SJSA1 (cell line): ENCODE measurements at places on chromosomes 6 and 20. TPM values are rescaled to one million over a fixed set of nuclear protein-coding genes. Genes with fewer than 3 reads are reported as not detected.

POLR1C gene
- 24.4 and 28.3 TPM in 2 replicates for total RNA-seq

SLC26A8 gene
- total RNA-seq: not detected in 2 replicates

- H3K4me1 ChIP-seq: no peaks in the 10 kb centered on the region
- DNase-seq: no peak
- H3K4me3 ChIP-seq: no peak overlapping the region
- H3K27ac ChIP-seq: no peak overlapping the region
- H3K36me3 ChIP-seq: no peaks in the 10 kb centered on the region
Measured at GRCh38 chr6:84093441-84094435, 60.2 kb downstream of the MRAP2 start.

- DNase-seq: no peak
- H3K4me1 ChIP-seq: no peaks in the 10 kb centered on the region
- no peak within 1 kb of the TSS for H3K27ac ChIP-seq
- H3K27me3 ChIP-seq: peaks cover 32% of the 10 kb centered on the region
Measured at GRCh38 chr20:59300333-59301081, at the start of gene EDN3. Gene EDN3 (plus strand): TSS chr20:59300611. CDS start chr20:59300813, 202 bp downstream.

GRCh38 chr6:156461647-156462046 lies 315.5 kb upstream of the ARID1B start:
- no peaks in the 10 kb centered on the region for H3K27me3 ChIP-seq
- H3K27ac ChIP-seq: no peak overlapping the region
- no peak for DNase-seq
- H3K4me3 ChIP-seq: no peak overlapping the region
- no peaks in the 10 kb centered on the region for H3K36me3 ChIP-seq
- H3K4me1 ChIP-seq: no peaks in the 10 kb centered on the region

OSER1 gene
- 33.8 and 58.7 TPM in 2 replicates for total RNA-seq

PABPC1L gene
- 3.9 and 4.8 TPM in 2 replicates for total RNA-seq

CD40 gene
- total RNA-seq: 0.05 TPM in 1 of 2 replicates, not detected in the other

ZKSCAN3 gene
- total RNA-seq: 5.9 and 6.9 TPM in 2 replicates

UBE2C gene
- total RNA-seq: 187 and 249 TPM in 2 replicates

DNA sequence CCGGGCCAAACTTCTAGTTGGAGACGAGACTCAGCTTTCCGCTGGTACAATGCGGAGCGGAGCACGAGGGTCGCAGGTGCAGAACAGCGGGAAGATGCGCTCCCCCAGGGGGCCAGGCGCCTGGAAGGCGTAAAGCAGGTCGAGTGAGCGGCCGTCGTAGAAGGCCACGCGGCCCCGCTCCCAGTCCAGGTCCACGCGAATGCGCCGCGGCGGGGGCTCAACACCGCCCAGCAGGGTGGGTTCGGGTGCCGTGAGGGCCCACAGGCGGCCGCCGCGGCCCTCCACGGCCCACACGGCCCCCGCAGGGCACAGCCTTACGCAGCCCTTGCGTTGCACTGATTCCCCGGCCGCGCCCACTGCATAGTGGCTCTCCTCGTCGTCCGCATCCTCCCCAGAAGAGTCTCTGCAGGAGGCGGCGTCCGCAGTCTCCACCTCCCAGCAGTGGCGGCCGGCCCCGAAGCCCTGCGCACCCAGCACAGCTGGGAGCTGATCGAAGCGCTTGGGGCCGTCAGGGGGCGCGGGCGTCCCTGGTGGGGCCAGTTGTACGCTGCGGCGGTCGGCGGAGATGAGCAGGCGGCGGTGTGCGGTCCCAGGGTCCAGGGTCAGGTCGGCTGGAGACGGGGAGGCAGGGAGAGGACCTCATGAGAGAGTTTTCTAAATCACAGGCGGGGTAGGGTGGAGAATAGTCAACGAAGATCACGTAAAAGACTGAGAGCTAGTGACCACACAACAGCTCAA lies 4.3 kb downstream of the PPP1R11 start:
- no peaks in the 10 kb centered on the region for H3K36me3 ChIP-seq
- no peak for DNase-seq
- H3K27me3 ChIP-seq: peaks cover 34% of the 10 kb centered on the region
- H3K4me1 ChIP-seq: peaks cover 25% of the 10 kb centered on the region
- H3K27ac ChIP-seq: no peak overlapping the region

GRCh38 chr20:13554706-13555105 lies 84.0 kb downstream of the TASP1 start:
- H3K4me3 ChIP-seq: no peak overlapping the region
- peaks cover 20% of the 10 kb centered on the region for H3K4me1 ChIP-seq
- H3K27ac ChIP-seq: no peak overlapping the region; the same call in 1 of the 2 replicates
- peak; percentile 29 for DNase-seq

GRCh38 chr6:130740308-130740707 lies 86.9 kb upstream of the SMLR1 start:
- H3K4me3 ChIP-seq: no peak overlapping the region
- H3K27ac ChIP-seq: no peak overlapping the region
- H3K36me3 ChIP-seq: no peaks in the 10 kb centered on the region

- H3K4me3 ChIP-seq: no peak overlapping the region
- peaks cover 29% of the 10 kb centered on the region for H3K4me1 ChIP-seq
- H3K27ac ChIP-seq: peak overlapping the region; percentile 77
Measured at GRCh38 chr6:10315658-10316372, 99.1 kb downstream of the TFAP2A start.

GLP1R gene
- total RNA-seq: not detected in 2 replicates

DNA sequence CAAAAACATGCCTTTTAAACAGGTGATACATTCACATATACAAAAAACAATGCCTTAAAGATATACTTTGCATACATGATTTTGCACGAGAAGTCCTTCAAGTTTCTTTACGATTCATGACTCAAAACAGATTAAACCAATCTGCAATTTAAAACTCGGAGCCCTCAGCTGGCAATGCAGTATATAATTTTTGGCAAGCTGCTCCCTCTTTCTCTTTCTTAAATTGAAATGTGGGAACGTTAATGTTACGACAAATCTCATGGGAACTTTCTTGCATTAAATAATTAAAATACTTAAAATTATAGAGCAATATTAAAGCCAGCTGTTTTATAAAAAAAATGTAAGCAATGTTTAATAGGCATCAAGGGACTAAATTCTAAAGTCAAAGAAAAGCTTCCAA lies 334.6 kb downstream of the ESR1 start:
- H3K36me3 ChIP-seq: peaks cover 3% of the 10 kb centered on the region
- no peak overlapping the region for H3K27ac ChIP-seq
- H3K4me1 ChIP-seq: peaks cover 15% of the 10 kb centered on the region
- H3K4me3 ChIP-seq: no peak overlapping the region

SLC17A2 gene
- total RNA-seq: not detected in 2 replicates

DNA sequence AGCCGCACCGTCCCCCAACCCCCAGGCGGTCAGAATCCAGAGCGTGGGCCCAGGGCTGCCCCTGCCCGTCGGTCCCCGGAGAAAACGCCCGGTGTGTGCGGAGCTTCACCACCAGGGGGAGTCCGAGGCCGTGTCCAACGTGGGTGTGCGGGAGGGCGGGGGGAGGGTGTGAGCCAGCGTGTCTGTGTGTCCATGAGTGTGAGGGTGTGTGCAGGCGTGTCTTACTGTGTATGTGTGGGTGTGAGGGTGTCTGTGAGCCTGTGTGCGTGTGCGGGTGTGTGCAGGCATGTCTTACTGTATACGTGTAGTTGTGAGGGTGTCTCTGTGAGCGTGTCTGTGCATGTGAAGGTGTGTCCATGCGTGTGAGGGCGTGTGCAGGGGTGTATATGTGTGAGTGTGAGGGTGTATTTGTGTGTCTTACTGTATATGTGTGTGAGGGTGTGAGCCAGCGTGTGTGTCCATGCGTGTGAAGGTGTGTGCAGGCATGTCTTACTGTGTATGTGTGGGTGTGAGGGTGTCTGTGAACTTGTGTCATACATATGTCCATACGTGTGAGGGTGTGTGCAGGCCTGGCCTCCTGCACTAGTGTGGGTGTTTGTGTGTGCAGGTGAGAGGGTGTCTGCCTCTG lies 24.6 kb upstream of the GATA5 start:
- peaks cover 14% of the 10 kb centered on the region for H3K4me1 ChIP-seq
- DNase-seq: peak; percentile 58
- H3K27ac ChIP-seq: no peak overlapping the region
- no peaks in the 10 kb centered on the region for H3K36me3 ChIP-seq

DNA sequence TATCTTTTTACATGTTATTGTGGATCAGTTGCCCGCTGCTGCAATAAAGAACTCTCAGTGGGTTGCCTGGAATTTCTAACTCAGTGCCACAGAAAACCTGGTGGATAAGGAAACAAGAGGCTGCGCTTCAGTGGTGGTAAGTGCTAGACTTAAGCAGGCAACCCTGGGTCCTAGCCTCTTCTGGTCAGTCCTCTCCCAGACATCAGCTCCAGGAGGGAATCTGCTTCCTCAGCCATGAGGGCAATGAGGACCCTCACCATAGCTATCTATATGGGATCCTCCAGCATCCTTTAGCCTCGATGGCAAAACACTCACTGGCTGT lies 490.7 kb upstream of the SULF2 start:
- peaks cover 14% of the 10 kb centered on the region for H3K4me1 ChIP-seq
- no peak overlapping the region for H3K4me3 ChIP-seq
- DNase-seq: no peak
- no peaks in the 10 kb centered on the region for H3K36me3 ChIP-seq
- no peaks in the 10 kb centered on the region for H3K27me3 ChIP-seq

PACRG gene
- not detected in 2 replicates for total RNA-seq

GRCh38 chr6:170446841-170447560 lies 106.1 kb downstream of the PSMB1 start:
- DNase-seq: no peak
- H3K4me3 ChIP-seq: no peak overlapping the region
- H3K36me3 ChIP-seq: no peaks in the 10 kb centered on the region
- no peaks in the 10 kb centered on the region for H3K4me1 ChIP-seq

MED20 gene
- total RNA-seq: 31.9 and 46.8 TPM in 2 replicates

BPIFB2 gene
- total RNA-seq: not detected in 2 replicates

- peaks cover 8% of the 10 kb centered on the region for H3K27me3 ChIP-seq
- no peaks in the 10 kb centered on the region for H3K36me3 ChIP-seq
- H3K4me3 ChIP-seq: no peak overlapping the region
- DNase-seq: no peak
Measured at GRCh38 chr6:150587637-150588036, 12.0 kb upstream of the PLEKHG1 start.

GRCh38 chr20:16608277-16608650 lies 35.0 kb upstream of the KIF16B start:
- H3K36me3 ChIP-seq: no peaks in the 10 kb centered on the region
- H3K4me1 ChIP-seq: no peaks in the 10 kb centered on the region
- no peak for DNase-seq

ADIG gene
- not detected in 2 replicates for total RNA-seq

DNA sequence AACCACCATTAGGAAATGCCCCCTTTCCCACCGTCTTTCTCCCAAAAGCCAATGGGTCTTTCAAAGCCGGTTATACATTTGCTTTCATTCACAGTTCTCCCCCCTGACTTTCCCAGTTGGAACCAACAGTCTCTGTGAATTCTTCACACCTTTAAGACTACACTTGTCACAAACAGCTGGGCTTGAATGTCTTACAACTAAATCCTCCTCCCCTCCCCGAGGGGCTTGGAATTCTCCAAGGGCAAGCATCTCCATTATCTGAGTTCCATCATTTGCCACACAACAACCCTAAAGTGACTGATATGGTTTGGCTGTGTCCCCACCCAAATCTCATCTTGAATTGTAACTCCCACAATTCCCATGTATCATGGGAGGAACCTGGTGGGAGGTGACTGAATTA lies 12.9 kb downstream of the ZFP64 start:
- DNase-seq: no peak
- H3K36me3 ChIP-seq: no peaks in the 10 kb centered on the region
- H3K4me1 ChIP-seq: no peaks in the 10 kb centered on the region
- no peak overlapping the region for H3K27ac ChIP-seq
- no peaks in the 10 kb centered on the region for H3K27me3 ChIP-seq
- H3K4me3 ChIP-seq: no peak overlapping the region

GRCh38 chr20:7180256-7181045 lies 413.0 kb downstream of the BMP2 start:
- H3K27ac ChIP-seq: no peak overlapping the region
- no peak overlapping the region for H3K4me3 ChIP-seq
- no peaks in the 10 kb centered on the region for H3K27me3 ChIP-seq
- no peaks in the 10 kb centered on the region for H3K4me1 ChIP-seq

GRCh38 chr20:38113401-38114325 lies 51.4 kb downstream of the TGM2 start:
- H3K27me3 ChIP-seq: no peaks in the 10 kb centered on the region
- H3K4me1 ChIP-seq: peaks cover 65% of the 10 kb centered on the region
- DNase-seq: peak; percentile 78

- no peak overlapping the region for H3K4me3 ChIP-seq
- peaks cover 3% of the 10 kb centered on the region for H3K4me1 ChIP-seq
- H3K36me3 ChIP-seq: no peaks in the 10 kb centered on the region
- no peak for DNase-seq
Measured at GRCh38 chr6:37673436-37673835, 24.2 kb downstream of the MDGA1 start.

- no peak overlapping the region for H3K27ac ChIP-seq
- no peaks in the 10 kb centered on the region for H3K27me3 ChIP-seq
- no peak for DNase-seq
- H3K4me1 ChIP-seq: peaks cover 19% of the 10 kb centered on the region
- H3K36me3 ChIP-seq: no peaks in the 10 kb centered on the region
Measured at GRCh38 chr20:43909211-43909610, 5.4 kb upstream of the TOX2 start.

DNA sequence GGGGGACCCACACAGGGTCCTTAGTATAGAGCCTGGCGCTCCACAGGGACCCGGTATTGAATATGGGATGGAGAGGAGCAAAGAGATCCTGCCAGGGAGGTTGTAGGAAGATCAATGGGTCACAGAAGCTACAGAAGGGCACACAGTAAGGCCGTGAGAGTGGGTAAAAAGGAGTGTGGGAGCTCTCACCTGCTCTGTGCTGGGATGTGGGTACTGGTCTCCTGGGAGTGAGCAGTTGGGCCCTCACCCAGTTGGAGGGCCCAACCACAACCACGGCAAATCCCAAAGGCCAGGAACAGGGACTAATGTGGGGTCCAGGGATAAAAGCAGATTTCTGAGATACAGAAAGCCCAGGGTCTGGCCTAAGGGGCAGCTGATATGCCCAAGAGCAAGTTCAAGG lies 73.4 kb upstream of the RNF24 start:
- no peaks in the 10 kb centered on the region for H3K27me3 ChIP-seq
- no peaks in the 10 kb centered on the region for H3K36me3 ChIP-seq
- peaks cover 30% of the 10 kb centered on the region for H3K4me1 ChIP-seq
- H3K27ac ChIP-seq: no peak overlapping the region
- H3K4me3 ChIP-seq: no peak overlapping the region

DNA sequence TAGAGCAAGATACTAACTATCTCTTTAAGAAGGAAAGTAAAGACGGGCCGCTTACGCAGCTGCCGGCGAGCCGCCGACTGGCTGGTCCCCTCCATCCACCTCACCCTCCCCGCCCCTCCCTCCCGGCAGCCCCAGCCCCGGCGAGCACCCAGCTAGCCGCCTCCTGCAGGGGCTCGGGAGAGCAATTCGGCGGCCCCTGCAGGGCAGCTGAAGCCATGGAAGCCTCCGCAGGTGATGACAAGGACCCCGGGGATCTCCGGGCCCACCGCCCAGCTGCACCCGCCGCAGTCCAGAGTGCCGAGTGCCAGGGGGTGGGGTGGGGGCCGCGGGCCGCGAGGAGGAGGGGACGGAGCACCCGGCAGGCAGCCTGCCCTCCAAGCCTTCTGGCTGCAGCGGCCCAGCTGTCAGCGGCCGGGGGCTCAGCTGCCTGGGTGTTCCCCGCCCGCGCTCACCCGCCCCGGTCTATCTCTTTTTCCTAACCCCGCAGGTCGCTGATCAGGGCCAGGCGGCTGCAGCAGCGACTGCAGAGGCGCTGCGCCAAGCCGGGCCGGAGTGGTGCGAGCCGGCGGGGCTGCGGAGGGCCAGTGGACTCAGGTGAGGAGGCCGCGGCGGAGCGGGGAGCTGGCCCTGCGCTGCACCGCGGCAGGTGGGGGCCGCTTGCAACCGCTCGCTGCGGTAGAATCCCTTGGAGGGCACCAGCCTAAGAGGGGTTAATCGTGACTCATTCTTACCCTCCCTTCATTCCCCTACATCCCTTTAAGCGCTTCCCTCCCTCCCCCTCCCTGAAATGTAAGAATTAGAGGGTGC lies at the start of gene SNPH:
TSS of gene SNPH (plus strand) at position 128 of the 807 bp plus-strand sequence. CDS start 29,946 bp downstream, outside the sequence.
- H3K4me1 ChIP-seq: peaks cover 7% of the 10 kb centered on the region
- H3K4me3 ChIP-seq: peak within 1 kb of the TSS; percentile 52
- peak; percentile 56 for DNase-seq
- no peak within 1 kb of the TSS; the same call in 1 of the 2 replicates for H3K27ac ChIP-seq
- H3K27me3 ChIP-seq: no peaks in the 10 kb centered on the region
